ENCODE measurements at places on chromosomes 13 and 19.

DNA sequence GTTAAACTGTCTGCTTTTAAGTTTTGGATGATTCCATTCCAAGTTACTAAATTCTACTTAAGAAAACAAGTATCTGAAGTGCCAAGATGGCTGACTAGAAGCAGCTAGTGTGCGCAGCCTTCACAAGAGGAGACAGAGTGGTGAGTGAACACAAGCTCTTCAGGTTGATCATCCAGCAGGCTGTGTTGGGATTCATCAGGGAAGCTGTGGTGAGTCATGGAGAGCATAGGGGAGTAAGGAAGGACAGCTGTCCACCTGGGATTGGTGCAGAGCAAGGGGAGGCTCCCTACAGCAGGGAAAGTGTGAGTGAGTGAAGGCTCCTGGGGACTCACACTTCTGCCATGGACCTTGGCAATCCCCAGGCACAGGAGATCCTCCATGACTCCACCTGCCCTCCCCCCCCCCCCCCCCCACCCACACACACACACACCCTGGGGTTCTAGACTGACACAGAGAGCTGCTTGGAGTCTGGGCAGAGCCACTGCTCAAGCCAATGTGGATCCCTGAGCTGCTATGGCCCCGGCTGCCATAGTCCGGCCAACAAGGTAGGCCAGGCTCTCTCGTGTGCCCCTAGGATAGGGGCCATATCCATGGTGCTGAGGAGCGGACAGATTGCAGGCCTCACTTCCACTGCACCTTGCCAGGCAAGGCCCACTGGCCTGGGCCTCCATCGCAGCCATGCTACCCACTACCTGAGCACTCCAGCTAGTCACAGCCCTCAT, 23.5 kb downstream of the SLC25A15 start:
- no peak for DNase-seq

- no peak for DNase-seq
These were observed 6.3 kb upstream of the ARHGAP45 start for GRCh38 chr19:1060689-1061088.

DNA sequence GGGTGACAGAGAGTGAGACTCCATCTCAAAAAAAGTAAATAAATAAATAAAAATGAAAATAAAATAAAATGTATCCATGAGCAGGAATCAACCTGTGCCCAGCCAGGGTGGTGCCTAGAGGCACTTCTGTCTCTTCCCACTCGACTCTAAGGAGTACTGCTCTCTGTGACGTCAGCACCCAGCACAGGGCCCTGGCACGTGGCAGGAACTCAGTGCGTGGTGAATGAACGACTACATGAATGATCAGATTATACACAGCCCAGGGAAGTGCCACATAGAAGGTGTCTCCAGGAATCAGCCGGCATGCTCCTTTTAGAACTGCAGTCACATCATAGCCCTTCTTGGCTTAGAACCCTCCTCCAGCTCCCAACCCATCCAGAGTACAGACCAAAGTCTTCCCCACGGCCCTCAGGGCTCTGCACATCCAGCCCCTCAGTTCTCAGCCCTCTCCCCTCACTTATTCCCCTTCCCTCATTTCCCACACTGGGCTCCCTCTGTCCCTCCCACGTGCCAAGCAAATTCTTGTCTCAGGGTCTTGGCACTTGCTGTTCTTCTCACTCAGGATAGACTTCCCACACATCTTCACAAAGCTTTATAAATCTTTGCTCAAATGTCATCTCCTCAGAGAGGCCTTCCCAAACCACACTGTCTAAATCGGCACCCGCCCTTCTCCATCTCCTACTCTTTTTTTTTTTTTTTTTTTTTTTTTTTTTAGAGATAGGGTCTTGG, 4.2 kb downstream of the CLIP3 start:
- no peak for DNase-seq

DNA sequence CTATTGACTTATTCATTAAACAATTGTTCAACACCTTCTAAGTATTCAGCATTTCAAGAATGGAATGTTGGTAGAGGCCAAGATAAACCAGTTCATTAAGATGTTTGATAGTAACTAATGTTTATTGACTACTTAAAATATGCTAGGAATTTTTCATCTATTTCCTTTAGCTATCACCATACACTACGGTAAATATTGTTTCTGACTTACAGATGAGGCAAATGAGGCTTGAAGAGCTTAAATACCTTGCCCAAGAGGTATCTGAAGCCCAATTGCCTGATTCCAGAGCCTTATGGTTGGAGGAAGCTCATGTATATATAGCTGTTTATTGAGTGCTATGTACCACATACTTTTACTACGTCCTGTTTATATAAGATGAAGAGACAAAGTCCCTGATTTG, 286.2 kb downstream of the NDFIP2 start:
- DNase-seq = no peak

- DNase-seq = no peak
These were observed 6.7 kb downstream of the DNM2 start for GRCh38 chr19:10724573-10725071.

DNA sequence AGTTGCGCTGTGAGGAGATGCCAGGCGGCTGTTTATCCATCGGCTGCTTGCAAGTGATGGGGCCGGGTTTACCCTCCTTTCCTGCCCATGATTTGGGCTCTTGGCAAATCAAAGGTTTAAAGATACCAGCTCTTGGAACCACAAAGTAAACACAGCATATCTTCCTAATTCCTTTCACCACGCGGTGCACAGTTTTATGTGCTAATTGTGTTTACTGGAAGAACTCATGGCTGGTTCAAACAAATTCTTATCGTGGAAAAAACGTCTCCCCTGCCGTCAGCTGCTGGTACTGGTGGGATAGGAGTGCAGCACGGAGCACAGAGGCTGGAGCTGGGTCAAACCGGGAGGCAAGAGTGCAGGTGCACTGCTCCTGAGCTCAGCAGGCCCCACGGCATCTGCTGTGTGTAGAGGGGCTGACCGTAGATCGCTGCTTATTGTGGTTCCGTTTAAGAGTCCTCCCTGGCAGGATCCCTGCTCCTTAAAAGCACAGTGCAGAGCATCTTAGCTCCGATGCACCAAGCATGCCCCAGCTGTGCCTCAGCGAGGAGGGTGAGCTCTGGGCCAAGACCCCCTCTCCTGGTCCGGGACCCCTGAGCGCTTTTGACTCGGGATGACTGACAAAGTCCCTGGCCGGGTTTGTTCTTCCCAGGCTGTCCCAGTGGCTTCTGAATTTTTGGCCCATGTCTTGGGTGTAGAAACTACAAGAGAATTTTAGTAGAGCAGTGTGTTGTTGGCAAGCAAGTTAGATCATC, 51.3 kb upstream of the GAS6 start:
- no peak for DNase-seq

DNA sequence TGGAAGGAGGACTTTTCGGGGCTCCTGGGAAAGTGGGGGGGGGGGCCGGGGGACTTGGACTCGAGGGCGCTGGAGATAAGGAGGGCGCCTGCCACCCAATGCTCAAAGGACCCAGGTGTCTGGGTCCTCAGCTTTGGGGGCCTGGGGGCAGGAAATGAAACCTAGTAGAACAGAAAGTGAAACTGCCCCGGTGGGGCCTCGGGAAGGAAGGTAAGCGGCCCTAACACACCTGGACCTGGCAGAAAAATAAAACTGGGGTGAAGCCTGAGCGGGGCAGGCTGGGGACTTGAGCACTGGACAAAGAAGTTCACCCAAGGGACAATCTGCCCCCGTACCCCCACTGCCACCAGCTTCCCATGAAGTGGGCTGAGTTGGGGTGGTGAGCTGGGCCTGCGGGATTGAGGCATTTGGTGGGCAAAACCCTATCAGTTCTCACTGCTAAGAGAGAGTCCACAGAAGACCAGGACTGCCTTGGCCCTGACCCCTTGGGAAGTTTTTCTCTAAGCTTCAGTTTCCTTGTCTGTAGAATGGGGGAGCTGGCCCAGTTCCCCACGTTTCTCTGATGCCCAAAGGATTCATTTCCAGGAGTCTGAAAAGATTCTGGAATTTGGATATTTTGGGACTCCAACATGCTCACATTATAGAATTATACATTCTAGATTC, 2.3 kb downstream of the PRKD2 start:
- DNase-seq = no peak

GRCh38 chr13:31437975-31438374, 238.2 kb downstream of the B3GLCT start:
- no peak for DNase-seq

DNA sequence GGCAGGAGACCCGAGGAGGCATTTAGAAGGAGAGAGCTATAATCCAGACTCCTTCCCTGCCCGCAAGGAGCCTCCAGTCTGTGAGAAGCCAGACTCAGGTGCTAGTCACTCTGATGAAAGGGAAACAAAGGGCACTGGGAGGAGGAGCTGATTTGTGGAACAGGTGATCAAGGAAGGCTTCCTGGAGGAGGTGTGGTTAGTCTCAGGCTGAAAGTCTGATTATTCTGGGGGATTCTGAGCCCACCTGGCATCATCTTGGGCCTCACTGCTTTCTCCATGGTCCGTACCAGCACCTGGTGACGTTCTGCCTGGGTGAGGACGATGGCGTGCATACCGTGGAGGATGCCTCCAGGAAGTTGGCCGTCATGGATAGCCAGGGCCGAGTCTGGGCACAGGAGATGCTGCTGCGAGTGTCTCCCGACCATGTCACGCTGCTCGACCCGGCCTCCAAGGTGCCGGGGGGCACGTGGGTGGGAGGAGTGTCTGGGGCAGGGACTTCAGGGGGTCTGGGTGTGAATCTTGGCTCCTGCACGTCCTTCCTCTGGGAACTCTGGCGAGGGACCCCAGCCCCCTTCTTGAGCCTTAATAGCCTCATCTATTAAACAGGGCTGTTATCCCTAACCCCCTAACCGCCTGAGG, 3.9 kb downstream of the EPS8L1 start:
- no peak for DNase-seq

DNA sequence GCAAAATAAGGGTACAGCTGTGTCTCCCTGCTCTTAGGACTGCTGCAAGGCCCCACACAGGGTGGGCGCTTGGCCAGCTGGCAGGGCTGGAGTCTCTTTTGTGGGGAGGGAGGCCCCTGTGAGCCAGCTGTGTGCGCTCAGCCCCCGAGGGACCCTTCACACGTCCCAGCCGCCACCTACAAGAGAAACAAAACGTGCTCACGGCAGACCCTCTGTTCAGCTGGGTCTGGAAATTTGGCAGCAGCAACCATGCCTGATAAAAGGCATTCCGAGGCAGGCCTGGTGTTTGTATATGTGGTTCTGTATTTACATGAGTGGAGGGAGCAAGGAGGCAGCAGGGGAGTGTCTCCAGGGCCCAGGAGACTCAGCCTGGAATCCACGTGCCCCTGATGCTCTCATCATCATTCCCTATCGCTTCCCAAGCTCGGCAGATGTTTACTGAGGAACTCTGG, 49.7 kb downstream of the CRTC1 start:
- DNase-seq = peak; percentile 4

DNA sequence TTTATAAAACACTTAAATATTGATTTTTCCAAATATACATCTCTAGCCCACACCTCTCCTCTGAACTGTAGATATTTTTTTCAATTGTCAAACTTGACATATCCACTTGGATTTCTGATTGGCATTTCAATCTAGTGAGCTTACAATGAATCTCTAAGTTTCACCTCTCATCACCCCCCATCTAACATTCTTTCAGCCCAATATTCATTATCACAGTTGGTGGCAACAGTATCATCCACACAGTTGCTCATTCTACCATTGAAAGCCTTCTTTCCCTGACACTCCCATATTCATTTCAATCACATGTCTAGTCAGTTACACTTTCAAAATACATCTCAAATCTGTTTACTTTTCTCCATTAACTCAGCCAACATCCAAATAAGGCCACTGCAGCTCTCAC, 385.2 kb downstream of the PCDH20 start:
- no peak for DNase-seq

DNA sequence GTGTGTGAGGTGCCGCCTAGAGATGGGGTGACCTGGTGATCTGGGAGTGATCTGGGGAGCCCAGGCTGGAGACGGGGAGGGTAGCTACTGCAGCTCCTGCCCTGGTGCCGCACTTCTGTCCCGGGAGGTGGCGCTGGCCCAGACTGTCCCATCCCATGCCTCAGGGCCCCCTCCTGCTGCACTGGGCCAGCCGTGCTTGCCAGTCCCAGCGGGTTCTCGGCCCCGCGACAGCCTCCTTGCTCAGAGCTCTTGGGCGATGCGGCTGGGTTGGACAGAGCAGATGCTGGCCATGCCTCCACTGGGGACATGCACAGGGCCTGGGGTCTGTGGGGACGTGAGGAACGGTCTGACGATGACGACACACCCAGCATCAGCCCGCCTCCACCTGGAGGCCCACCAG, 2.5 kb downstream of the RAX2 start:
- no peak for DNase-seq
